ENCODE measurements at places on chromosomes 12 and 14.

GRCh38 chr14:100692859-100693558 is 33.7 kb upstream of the DLK1 start:
- no peak for DNase-seq

DNA sequence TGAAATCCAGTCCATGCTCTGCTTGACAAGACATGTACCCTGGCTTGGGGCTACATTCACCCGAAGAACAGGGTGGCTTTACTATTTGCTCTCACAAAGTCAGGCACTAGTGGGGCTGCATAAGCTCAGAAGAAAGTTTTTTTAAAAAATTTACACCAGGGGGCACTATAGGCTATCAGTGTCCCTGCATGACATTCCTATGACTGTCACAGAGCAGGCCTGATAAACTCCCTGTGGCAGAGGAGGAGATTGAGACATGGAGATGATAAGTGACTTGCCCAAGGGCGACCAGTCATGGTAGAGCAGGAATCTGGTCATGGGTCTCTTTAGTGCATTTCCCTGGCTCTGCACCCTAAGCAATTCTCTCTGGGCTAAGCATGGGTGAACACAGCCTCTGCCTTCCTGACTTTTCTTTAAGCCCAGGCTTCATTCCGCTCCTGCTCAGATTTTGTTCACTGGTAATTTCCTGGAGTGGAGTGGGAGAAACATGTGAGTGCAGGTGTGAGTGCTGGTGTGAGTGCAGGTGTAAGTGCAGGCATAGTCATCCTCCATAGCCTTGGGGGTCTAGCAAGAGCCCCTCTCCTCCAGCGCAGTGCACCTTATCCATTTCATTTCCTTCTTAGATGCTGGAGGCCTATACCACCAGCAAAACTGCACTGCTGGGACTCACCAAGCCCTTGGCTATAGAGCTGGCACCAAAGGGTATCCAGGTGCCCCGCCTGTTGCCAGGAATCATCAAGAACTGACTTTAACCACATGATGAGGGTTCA is 91.6 kb downstream of the DHRS2 start:
- no peak for DNase-seq

- DNase-seq: no peak
These were observed 53.6 kb upstream of the SRSF5 start for GRCh38 chr14:69713209-69713781.

DNA sequence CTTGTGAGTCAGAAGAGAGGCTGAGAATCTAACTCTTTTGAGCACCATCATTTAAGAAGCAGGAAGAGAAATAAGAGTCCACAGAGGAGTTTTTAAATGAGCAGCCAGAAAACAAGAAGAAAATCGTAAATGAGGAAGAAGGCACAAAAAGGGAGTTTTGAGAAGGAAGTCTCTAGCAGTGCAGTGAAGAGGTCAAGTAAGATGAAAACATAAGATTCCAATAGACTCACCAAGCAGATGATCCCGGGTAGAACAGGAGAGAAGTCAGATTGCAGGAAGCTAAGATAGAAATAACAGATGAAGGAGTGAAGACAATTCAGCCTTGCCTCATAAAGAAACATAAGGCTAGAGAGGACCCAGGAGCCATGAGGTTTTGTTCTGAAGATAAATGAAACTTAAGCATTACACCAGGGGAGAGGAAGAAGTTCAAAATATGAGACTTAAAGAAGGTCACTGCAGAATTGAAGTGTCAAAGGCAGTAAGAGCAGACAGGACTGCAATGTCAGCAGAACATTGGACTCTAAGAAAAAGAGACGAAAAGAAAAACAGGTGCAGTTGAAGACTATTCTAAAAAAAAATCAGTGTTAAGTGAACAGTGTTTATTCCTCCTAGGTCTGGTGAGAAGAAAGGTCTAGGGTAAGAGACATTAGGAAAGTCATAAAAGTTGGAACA is 229.0 kb downstream of the SEC23A start:
- no peak for DNase-seq

DNA sequence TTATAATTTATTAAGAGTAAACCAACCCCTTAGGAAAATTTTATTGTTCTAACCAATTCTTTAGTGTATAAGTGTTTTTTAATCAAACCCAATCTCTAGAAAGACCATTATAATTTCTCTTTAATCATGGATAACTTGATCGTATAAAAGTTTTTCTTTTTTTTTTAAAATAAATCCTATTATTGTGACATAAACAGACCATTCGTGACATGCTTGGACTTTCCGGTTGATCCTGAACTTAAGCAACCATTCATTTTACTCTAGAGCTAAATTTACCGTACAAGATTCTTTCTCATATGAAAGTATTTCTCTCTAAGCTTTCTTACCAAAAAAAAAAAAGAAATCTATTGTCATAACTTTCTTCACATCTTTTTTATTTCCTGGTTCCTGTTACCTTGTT is 32.6 kb upstream of the SLC38A4 start:
- DNase-seq: no peak

DNA sequence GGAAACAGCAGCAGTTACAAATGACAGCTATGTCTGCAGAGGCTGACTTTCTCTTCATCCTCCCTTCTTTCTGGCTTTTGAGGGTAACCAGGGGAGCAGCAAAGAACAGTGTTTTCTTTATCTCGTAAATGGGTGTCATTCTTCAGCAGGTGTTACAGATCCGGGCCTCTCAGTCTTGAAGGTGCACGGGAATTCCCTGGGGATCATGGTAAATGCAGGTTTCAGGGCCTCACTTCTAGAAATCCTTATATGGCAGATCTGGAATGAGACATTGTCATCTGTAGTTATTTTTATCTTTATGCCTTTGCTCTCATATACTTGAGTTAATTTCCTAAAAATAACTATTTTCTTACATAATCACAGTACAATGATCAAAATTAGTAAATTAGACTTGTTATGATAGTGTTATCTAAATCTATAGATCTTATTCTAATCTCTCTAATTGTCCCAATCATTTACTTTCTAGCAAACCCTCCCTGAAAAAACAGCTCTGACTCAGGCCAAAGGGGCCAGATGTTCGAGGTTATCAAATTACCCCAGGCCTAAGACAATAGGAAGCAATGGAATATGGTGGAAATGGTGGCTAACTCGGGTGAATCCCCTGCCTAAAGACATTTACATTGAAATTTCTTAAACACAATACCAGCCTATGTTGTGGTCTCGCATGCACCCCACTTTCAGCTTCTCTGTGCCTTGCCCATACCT is 145.0 kb downstream of the CAND1 start:
- no peak for DNase-seq

- DNase-seq: no peak
These were observed 16.8 kb upstream of the DYNC1H1 start for GRCh38 chr14:101947577-101947903.

DNA sequence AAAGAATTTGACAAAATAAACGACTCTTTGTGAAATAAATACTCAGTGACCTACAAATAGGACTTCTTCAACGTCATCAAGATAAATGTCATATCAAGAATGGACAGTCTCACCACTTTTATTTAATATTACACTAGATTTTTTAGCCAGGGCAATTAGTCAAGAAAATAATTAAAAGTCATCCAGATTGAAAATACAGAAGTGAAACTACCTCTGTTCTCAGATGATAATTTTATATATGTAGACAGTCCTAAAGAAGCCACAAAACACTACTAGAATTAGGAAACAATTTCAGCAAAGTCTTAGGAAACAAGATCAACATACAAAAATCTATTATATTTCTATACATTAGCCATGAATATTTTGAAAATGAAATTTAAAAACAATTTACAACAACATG is 689.6 kb upstream of the SEL1L start:
- no peak for DNase-seq

DNA sequence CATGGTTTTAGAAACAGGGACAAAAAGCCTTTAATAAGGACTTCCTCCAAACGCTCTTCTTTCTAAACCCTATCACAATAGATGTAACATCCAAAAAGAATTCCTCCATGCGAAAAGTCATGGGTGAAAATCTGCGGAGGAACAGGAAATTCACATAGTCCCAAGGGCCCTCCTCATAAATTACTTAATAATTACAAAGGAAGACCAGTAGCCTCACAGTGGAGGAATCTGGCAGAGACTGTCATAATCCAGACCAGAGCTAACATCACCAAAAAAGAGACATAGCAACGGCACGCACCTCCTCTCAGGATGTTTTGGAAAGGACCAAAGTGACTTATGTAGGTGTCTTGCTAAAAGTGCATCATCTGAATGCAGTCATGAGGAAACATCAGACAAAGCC is 165.7 kb downstream of the ANO2 start:
- DNase-seq: no peak
